ENCODE measurements at places on chromosomes 7 and 10.

DNA sequence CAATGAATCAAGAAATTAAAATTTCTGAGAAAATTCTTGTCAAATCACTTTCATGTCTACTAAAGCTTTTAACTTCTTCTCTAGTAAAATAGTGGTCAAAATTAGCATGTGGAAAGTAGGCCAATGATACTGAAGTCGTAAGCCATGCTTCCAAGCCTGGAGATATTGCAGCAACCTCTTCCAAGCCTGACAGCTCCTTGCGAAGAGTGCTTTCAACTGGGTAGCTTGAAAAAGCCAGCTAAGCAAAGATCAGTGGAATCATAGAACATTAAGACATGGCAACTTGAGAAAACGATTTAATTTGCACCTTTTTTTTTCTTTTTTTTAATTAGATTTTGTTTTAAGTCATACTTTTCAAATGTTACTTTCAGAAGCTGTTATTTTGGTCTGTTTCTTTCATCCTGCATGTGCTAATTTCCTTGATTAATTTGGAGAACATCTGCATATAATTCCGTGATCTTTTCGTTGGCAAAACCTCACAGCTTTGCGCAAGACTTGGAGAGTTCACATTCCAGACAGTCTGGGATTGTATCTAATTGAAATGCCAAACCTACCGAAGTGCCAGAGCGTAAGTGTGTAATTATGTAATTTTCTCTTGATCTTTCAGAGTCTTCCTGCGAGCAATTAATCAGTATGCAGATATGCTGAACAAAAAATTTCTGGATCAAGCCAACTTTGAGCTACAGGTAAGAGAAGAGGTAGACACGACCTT lies 142.2 kb upstream of the INSYN2A start:
- no peak for DNase-seq

DNA sequence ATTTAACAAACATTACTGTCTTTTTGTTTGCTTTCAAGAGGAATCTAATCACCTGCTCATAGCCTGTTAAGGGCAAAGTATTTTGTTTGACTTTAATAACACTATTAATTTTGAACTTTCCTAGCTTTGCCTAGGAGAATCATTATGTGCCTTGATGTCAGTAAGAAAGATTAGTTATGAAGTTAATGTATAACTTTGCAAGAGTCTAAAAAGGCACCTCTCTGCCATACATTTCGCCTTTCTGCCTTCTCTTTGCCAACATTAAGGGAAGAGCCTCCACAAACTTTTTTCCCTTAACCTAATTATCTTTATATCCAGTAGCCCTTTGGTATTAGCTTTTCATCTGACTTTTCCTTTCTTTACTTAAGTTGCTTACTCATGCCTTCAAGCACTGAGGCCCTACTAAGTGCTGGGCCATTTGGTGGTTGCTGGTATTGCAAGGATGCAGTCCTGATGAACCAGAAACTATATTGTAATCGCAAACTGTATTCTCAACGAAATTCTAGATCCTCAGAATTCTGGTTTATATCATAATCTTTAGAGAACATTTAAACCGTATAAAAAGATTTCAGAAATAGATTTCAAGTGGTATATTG lies 108.5 kb downstream of the SND1 start:
- DNase-seq, result no peak

DNA sequence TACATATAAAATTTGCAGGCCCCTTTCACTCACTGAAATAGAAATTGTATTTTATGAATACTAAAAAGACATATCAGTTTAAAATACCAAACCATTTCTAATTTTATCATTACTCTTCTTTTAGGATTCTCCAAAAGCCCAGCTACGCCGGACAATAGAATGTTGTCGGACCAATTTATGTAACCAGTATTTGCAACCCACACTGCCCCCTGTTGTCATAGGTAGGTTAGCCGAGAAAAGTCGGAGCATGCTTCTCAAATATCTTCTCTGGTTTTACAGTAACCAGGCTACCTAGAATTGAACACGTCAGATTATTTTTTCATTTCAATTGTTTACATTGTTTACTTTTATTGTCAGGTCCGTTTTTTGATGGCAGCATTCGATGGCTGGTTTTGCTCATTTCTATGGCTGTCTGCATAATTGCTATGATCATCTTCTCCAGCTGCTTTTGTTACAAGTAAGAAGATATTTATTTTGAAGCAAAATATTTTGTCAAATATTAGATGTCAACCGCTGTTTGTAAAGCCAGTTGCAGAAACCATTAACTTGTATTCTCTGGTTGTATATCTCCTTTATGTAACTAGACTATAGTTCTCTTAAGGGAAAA lies 57.6 kb downstream of the MMRN2 start:
- peak; percentile 55 for DNase-seq

- DNase-seq, result no peak
Observed at GRCh38 chr10:29828956-29829355, 194.2 kb upstream of the SVIL start.

GRCh38 chr10:71715860-71716259 lies 3.7 kb downstream of the C10orf105 start:
- DNase-seq, result no peak

DNA sequence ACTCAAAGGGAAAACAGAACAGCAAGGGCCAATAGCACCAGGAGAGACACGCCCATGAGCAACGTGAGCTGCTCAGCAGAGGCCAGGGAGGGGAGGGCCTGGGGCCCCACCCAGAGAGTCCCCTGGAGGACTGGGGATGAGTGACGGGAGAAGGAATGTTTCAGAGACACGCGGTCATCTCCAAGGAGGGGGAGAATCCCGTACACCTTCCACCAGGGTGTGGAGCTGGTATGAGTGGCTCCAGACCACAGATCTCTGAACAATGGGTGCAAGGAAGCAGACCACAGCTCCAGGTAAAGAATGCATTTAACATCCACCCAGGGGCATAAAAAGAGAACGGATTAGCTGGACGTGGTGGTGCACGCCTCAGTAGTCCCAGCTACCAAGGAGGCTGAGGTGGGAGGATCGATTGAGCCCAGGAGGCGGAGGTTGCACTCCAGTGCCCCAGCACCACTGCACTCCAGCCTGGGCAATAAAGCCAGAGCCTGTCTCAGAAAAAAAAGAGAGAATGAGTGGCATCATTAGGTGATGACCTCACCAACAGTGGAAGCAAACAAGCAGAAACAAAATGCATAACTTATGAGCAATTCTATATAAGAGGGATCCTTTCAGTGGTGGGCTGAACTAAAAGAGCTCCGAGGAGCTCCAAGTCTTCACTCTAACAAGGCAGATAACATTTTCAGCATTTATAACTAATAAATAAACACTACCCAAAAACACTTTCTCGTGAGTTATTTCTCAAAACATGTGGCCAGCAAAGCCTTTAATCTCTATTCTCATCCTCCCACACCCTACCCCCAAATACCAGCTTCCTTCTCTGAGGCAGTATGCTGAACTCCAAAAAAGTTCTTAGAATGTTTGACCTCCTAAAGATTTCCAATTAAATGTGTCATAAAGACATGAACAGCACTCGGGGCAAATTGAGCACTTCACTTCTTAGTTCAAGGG lies 12.5 kb downstream of the PSAP start:
- DNase-seq, result no peak

DNA sequence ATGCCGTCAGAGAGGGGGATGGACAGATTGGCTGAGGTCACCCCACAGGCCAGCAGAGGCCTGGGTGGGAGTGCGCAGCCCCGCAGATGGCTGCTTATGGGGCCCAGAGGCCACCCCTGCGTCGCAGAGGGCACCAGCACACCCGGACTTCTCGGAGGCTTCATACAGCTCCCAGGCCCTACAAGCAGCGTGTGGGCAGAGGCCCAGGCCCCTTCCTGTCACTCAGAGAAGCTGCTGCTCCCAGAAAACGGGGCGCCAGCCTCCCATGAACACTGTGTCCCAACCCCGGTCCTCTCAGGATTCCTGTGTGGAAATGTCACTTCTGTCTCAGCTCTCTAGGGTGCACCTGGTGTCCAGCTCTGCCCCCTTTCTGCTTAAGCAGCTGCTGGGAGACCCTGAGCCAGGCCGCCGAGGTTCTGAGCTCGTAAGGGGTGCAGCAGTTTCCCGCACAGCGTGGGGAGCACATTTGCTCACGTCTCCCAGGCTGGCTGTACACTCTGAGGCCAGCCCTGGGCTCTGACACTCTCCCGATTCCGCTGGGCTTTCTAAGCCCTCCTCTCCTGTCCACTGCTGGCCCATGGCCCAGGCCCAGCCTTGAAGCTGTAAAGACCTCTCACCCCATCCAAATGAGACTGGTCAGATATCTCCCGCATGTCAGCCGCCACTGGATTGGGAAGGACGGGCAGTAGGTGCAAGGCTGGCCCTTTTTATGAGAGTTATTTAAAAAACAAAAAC lies 6.8 kb downstream of the GPR146 start:
- no peak for DNase-seq

- no peak for DNase-seq
Observed at GRCh38 chr7:2878306-2878705, 34.2 kb upstream of the GNA12 start.

- DNase-seq, result no peak
Observed at GRCh38 chr10:22427101-22427500, 81.8 kb downstream of the SPAG6 start.

DNA sequence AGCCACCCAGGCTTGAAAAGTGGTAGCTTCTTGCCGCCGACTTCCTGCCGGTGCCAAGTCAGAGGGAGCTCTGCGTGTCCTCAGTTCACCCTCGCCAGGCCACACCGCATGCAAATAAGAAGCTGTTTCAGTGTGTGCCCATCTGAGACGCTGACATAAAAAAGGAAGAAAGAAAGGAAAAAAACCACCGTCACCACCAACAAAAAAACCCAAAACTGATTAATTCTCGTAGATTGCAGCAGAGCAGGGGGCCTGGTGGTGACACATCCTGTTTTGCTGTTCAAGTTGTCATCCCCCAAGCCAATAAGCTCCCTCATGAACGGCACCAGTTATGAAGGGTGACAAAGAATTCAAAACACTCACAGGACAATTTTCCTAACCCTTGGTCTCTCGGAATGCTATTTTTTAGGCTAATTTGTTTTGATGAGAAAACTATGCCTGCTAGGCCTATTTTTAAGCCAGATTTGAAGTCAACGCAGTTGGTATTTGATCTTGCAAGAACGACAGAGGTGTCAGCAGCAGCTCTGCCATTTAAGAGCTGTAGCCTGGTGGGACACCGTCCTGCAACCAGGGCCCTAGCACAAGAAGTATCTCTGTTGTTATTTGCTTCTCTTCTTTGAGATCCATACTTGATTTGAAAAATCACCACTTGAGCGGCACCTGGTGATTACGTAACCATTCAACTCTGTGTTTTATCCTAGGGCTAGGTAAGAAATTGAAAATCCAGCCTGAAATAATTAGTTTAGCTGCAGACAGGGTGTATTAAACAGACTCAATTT lies 145.6 kb downstream of the PFKFB3 start:
- peak; percentile 85 for DNase-seq

DNA sequence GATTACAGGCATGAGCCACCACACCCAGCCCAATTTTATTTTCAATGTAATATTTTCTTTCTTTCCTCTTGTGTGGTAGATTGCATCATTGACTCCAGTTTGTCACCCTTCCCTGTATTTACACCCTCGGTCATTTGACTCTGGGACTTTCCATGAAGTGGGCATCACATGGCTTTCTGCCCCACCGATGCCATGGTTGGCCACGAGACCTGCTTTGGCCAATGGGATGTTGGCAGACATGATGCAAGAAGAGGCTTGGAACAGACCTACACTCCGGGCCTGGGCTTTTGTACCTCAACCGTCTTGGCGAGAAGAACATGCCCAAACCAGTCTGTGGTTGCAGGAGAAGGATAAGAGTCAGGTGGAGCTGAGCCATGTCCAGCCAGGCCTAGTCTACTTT lies 38.8 kb upstream of the CACUL1 start:
- no peak for DNase-seq

DNA sequence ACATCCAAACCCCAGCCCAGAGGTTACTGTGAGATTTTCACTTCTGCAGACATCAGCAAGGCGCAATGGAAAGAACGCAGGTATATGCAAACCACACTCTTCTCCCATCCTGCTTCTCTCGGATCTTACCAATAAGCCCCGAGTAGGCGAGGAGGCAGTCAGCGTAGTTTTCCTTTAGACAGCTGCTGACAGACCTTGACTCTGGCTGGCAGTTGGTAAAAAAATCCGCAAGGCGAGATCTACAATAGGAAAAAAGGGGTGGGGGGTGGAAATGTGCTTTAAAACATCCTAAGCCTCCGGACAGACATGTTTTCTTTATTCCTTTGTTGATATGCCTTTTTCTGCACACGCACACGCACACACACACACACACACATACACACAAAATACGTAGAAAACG lies 176.5 kb downstream of the GFRA1 start:
- DNase-seq, result no peak

- DNase-seq, result no peak
Observed at GRCh38 chr7:20816372-20816959, 29.8 kb upstream of the SP8 start.

DNA sequence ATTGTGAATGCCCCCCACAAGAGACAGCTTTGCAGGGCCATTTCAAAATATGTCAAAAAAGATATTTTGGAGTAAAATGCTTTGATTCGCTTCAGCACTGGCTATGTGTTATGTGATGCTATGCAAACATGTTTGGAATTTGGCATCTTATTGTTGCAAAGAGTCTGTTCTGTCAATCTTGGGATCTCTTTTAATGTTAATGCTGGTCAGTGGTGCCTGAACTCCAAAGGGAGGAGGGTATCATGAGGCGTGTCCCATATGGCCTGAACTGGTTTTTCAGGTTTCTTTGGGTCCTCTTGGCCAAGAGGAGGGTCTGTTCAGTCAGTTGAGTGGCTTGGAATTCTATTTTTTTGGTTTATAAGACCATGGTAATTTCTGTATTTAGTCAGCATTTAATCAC lies 81.4 kb downstream of the HECW1 start:
- DNase-seq, result no peak

- DNase-seq, result no peak
Observed at GRCh38 chr7:155762655-155763054, 49.6 kb downstream of the SHH start.

DNA sequence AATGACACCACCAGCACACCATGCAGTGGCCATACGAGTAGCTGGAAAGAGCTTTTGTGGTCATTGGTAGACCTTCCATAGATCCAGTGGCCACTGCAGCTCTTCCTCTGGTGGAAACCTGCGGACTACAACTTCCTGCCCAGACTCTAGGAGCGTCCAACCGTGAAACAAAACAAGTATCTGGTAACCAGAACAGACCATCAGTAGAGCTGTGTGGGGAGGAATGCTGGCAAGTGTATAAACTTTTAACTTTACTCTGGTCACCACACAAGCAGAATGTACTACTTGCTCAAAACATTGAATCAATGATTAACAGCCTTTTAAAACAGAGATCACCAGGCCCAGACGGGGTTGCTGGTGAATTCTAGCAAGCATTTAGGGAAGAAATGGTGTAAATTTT lies 154.7 kb upstream of the DGKB start:
- DNase-seq, result no peak

- DNase-seq, result no peak
Observed at GRCh38 chr10:30282221-30282620, 66.9 kb downstream of the MTPAP start.

GRCh38 chr10:43964486-43964885 lies 315.8 kb upstream of the ZNF32 start:
- DNase-seq, result no peak

DNA sequence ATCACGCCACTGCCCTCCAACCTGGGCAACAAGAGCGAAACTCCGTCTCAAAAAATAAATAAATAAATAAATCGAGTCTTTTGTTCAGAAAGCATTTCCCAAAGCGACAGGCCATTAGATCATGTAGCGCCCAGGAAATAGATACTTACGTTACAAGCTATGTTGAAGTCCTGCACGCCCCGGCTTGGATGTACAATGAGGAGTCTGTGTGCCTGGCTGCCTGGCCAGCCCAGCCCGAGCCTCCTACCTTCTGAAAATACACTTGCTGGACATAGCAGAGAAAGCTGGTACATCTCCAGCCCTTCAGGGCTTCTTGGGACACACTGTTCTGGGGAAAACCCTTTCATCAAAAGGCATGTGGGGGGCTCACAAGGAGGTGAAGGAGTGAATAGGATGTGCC lies 22.1 kb downstream of the FGFR2 start:
- no peak for DNase-seq

Measured in CD4-positive, alpha-beta T cell treated with Interleukin-10 for 1 hour (primary cell).